ENCODE measurements at places on chromosomes 7 and 10.

DNA sequence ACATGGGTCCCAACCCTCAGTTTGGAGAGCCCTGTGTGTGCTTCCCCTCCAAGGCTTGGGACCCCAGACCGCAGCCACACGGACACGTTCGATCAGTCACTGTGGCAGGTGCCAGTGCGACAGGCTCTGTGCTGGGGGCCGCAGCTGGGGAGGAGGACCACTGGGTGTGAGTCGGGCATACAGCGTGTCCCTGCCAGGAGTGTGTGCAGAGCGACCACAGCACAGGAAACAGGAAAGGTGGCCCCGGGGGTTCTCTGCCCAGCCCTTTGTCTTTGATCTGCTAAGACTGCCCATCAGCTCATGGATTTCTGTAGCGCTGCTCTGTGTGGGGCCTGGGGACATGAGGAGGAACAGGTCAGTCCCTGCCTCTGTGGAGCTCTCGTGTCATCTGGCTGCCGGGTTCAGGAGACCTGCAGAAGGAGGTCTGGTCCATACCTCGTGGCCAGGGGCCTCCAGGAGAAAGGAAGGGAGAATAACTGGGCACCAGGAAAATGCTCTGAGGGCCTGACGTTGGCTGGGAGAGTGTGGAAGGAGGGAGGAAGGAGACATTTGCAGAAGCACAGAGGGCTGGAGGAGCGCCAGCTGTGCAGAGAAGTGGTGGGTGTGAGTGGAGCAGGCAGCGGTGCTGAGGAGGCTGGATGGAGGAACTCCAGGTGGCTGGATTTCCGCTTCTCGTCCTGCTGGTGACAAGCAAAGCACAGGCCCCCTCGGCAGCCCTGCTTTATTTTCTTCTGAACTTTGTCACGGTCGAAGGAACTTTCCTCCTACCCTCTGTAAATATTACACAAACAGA, 4.1 kb downstream of the NUDT1 start:
- no peak for DNase-seq

- DNase-seq, result peak; percentile 64
Measured at GRCh38 chr10:22611425-22612115, 102.8 kb downstream of the PIP4K2A start.

GRCh38 chr7:18426564-18427226, 68.9 kb upstream of the HDAC9 start:
- DNase-seq, result no peak

DNA sequence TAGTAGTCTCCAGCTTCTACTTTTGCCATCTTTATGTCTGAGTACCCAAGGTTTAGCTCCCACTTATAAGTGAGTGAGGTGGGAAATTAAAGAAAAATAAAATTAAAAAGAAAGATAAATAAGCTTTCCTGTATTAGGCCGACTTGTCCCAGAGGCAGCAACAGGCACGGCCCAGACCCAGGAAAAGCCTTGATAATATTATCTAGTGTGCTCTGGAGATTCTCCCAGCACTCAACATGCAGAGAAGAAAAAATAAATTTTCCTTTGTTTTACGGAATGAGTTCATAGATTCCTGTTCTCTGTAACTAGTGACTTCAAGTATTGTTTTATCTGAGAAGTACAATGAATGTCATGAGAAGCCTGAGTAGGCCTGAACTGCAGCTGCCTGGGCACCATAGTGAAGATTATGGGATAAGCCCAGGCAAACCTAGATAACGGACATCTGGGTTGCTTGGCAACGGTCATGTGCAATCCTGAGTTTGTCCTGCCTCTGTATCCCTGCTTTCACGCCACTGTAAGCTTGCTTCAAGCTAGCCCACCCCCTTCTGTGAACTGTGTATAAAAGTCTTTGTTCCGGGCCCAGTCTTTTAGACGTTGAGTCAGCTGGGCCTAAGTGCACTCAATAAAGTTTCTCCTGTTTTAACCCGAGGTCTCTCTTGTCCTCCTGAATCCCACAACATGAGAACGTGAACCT, 6.4 kb downstream of the ATE1 start:
- DNase-seq, result no peak

- DNase-seq, result no peak
Measured at GRCh38 chr7:116779931-116780330, 82.5 kb upstream of the CAPZA2 start.

DNA sequence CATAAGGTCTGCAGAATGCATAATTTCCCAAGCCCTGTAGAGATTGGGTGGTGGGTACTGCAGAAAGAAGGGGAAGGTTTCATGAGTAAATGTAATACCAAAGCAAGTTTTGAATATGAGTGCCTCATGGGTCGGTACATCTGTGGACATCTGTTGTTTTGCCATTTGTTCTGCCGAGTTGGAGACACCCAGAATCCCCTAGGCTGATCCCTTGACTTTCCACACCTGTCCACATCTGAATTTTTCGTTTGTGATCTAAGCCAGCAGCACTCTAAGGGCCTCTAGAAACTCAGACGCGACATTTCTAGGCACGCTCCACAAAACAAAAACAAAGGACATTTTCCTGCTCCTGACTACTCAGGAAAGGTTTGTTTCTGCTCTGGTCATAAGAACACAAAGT, 11.7 kb upstream of the SLF2 start:
- DNase-seq, result no peak

DNA sequence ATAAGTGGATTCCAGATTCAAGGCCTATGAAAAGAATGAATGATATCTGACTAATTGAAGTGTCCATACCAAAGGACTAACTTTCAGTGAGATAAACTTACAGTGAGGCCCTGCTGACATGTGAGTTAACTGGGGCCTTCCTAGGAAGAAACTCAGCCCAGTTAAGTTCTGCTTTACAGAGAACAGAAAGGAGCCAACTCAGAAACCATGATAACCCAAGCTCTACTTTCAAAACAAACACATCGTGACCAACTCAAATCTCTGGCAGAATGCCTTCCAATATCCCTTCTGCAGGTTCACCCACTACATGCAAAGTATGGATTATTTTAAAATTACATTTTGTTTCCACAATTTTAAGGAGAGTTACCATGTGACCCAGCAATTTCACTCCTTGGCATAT, 75.8 kb upstream of the MRLN start:
- DNase-seq, result no peak

DNA sequence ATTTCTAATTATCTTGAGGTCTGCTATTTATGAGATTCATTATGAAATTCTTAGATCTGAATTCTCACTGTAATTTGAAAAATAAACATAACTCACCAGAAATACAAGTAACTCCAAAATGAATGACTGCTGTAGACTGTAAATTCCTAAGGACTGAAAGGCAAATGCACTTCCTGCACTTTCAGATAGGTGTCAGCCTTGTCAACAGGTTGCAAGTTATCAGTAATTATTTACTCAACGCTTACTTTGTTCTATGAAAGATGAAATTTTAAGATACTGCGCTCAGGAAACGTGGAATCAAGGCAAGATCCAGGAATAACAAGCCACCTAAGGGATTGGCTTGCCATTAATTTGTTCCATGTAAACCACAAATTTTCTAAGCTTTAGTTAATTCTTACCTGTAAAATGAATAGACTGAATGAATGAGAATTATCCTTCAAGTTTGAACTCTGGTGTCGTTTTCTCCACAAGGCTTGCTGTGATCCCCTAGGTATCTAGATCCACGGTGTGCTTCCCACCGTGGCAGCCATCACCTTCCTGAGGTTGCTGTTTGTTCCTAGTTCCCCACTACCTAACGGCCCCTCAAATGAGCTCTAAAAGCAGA, 12.6 kb downstream of the DHX32 start:
- peak; percentile 23 for DNase-seq

GRCh38 chr10:125783408-125783807, 7.8 kb upstream of the MMP21 start:
- DNase-seq, result no peak

DNA sequence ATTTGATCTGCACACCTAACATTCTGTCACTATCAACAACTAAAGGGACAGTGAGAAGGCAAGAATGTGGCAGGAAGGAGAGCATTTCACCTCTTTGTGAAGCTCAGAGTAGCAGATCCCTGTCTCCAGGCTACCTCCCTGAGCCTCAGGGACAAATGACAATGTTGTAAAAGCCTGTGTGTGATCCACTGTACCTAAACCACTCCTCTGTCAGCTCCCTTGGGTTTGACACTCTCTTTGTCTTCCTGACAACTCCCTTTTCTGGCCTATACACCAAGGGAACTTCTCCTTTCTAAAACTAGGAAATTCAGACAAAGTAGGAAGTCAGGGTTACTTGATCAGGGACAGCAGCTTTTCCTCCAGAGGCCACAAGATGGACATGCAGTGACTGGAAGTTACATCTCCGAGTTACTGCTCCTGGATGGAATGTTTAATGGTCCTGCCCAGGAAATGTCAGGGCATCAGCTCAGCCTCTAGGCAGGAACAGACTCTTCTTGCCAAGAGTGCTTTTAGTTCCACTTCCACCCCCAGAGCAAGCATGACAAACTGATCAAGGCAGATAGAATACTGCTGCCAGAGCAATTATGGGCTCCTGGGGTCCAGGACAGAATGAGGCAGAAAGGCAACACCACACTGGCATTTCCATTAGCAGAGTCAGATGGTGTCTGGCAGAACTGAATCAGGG, 1014.5 kb upstream of the LRRTM3 start:
- no peak for DNase-seq

DNA sequence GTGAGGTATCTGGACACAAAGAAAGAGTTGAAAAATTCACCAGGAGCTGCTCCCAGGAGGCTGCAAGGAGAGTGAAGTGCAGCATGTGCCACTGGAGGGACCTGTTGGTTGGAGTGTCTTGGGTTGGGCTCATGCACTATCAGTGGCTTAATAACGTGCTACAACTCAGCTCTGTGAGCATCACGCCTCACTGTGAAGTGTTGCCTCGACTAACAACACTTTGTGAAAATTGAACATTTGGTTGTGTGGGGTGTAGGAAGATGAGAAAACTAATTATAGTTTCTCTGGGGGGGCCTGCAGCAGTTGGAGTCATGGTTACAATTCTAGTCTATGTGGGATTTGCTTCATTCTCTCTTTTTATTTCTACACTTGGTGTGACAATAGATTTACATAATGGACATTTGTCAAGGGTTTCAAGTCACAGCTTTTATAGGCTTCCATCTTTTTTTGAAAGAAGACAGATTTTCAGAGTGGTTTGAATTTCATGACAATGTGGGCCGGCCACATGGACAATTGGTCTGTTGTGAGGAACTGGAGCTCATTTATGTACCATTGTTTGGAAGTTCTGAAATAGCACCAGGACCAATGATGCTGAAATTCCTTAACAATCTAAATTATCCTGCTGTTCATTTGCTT, 121.3 kb downstream of the RAMP3 start:
- DNase-seq, result no peak

- DNase-seq, result peak; percentile 95
Measured at GRCh38 chr10:133258818-133259601, 17.7 kb downstream of the ADAM8 start.

GRCh38 chr7:107708956-107709355, 35.0 kb upstream of the CBLL1 start:
- DNase-seq, result no peak

GRCh38 chr7:20191391-20191869, 25.8 kb downstream of the MACC1 start:
- DNase-seq, result no peak

GRCh38 chr10:12568391-12569009, 219.2 kb downstream of the CAMK1D start:
- no peak for DNase-seq

- DNase-seq, result no peak
Measured at GRCh38 chr10:16966991-16967865, 150.0 kb upstream of the RSU1 start.

DNA sequence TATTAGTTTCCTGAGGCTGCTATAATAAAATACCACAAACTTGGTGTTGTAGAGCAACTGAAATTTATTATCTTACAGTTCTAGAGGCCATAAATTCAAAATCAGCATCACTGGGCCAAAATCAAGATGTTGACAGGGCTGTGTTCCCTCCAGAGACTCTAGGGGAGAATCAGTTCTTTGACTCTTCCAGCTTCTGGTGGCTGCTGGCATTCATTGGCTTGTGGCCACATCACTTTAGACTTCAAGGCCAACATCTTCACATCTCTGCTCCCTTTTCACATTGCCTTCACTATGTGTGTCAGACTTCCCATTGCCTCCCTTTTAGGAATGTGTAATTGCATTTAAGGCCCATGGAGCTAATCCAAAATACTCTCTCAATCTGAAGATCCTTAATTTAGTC, 1.6 kb upstream of the MRPS33 start:
- DNase-seq, result no peak

DNA sequence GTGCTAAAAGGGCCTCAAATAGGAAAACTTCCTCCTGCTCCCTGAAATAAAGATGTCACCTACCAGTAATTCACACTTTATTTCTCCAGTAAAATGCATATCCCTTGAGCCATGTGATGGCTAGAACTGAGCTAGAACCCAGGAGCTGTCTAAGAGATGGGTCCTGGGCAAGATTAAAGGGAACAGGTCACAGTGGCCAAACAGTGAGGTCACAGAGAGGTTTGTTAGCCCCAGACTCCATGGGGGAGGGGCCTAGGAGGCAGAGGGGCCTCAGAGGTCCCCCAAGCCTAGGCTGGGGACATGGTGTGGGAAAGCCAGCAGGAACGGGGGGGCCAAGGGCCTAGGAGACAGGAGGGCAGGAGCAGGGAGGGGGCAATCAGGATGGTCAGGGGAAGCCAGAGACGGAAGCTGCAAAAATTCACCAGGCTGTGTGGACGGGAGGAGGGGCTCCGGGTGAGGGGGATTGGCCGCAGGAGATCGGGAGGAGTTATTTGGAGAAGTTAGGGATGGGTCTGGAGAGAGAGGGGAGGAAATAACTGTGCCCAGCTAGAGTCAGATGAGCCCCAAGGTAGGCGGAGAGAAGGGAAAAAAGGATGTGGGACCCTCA, 3.3 kb downstream of the FBXO24 start:
- DNase-seq, result no peak

DNA sequence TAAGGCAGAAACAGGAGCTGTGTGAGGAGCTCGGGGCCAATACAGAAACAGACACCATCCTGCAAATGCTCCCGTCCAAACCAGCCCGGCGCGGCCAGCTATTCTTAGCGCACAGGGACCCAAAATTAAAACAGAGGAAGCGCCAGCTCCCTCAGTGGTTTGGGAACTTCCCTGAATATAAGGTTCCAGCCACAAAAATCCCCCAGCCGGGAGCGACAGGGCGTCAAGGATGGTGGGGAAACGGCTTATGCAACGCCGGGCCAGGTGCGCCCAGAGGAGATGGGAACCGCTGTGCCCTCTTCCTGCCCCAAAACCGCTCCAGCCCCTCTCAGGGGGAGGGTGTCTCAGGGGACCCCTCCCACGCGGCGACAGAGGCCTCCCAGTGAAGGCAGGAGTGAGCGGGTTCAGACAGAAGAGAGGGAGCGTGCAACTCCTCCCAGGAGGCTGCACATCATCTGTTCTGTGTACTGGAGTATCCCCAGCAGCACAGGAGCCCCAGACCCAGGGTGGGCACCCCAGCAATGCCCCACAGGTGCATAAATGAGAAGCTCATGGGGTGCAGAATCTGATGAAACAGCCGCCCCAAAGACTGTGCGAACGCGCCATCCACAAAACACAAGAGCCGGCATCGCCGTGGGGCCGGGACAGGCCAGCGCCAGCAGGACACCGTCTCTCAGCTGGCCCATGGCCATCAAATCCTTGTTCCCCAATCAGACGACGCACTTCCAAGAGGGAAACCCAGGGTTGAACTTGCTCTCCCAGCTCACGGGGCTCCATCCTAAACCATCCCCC, 73.9 kb upstream of the PDGFA start:
- DNase-seq, result peak; percentile 50

- DNase-seq, result no peak
Measured at GRCh38 chr7:83365746-83366145, 203.1 kb upstream of the PCLO start.

Data from stimulated activated CD4-positive, alpha-beta T cell treated with anti-CD3 and anti-CD28 coated beads, Interleukin-15, amount 100 ng/mL, for 24 hours (primary cell).